Spinal cord (tissue), 10 donors: ENCODE measurements at places on chromosomes 7 and 10.

DNA sequence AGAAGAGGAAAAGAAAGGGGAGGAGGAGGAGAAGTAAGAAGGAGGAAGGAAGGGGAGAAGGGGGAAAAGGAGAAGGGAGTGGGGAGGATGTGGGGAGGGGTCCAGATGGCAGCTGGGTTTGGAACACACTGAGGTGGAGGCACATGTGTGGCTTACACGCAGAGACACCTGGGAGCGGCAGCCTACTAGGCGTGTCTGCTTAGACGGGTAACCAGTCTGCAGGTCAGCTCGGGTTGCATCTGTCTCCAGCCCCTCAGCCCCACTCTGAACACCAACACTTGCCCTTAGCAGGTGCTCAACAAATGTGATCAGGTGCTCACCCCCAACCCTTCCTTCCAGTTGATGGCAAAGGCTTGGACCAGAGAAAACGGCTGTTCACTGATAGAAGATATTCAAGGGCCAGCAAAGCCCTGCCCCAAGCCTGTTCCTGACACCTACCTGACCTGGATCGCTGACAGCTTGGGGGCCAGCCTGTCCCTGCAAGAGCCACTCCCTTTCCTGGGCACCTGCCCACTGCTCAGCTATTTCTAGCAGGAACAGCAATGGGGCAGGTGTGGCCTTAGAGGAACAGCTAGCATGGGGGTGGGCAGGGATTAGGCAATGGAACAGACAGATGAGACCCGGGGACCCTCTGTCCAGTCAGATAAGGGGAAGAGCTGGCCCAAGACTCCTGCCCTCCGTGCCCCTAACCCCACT is 70.5 kb downstream of the SH3PXD2A start:
- DNase-seq: no peak

GRCh38 chr10:116385311-116385710 is 42.3 kb upstream of the PNLIPRP3 start:
- DNase-seq: no peak

DNA sequence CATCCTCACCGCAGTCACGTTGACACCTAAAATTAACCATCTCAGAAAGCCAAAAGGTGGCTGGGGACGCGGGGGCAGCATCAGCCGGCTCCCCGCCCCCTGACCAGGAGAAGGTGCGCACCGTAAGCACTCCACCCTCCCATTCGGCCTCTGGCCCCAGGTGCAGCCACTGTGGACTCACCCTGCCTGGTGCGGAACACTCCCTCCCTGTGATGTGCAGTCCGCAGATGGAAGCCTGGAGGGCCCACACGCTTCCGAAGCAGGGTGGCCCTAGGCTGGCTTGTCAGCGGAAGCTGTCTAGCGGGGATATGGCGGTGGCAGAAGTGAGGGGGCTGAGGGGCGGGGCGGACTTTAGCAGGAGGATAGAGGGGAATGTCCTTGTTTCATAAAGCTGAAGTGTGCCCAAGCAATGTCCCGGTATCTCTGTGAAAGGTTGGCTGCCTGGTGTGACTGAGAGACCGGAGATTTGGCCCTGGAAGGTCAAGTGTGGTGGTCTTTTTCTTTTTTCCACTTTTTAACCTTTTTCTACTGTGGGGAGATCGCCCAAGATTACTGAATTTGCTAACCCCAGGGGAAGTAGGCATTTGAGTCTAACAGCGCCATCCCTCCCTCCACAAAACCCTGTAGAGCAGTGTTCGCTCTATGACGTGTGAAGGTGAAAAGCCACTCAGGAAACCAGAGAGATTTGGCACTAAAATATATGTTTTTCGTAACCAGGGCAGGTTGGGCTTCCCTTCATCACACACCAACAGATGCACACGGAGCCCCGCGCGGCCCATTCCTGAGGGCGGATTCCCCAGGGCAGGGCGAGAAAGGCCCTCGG is 74.7 kb downstream of the CXCL12 start:
- no peak for DNase-seq

- DNase-seq: no peak
These were observed 77.9 kb downstream of the GRB10 start for GRCh38 chr7:50704844-50705243.

GRCh38 chr10:45602082-45602730 is 70.4 kb downstream of the ZFAND4 start:
- DNase-seq: no peak
